C1 segment of cervical spinal cord (tissue), 14 donors: ENCODE measurements at places on chromosomes 1 and 21.

GRCh38 chr1:151809985-151810556 is 4.9 kb upstream of the LINGO4 start:
- DNase-seq, result no peak

DNA sequence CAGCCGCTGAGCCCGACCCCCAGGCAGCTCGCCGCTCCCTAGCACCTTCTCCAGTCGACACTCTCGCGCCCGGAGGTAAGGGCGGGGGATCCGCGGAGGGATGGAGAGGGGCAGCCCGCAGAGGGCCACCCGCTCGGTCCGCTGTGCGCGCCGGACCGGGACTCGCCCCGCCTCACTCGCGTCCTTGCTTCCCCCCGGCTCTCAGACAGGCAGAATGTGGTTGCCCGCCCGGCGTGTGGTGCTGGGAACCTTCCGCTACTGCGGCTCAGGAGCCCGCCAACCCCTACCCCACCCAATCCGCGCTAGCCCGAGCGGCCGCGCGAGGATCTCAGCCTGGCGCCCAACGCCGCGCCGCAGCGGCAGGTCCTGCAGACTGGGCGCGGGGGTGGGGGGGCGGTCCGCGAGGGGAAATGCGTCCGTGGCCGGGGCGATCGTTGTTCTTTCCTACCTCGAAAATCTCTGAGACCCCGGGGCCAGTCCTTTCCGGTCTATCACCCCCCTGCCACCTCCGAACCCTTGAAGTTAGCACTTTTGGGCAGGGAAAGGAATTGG is 404 bp downstream of the LRRC8C start:
- DNase-seq, result peak; percentile 65

DNA sequence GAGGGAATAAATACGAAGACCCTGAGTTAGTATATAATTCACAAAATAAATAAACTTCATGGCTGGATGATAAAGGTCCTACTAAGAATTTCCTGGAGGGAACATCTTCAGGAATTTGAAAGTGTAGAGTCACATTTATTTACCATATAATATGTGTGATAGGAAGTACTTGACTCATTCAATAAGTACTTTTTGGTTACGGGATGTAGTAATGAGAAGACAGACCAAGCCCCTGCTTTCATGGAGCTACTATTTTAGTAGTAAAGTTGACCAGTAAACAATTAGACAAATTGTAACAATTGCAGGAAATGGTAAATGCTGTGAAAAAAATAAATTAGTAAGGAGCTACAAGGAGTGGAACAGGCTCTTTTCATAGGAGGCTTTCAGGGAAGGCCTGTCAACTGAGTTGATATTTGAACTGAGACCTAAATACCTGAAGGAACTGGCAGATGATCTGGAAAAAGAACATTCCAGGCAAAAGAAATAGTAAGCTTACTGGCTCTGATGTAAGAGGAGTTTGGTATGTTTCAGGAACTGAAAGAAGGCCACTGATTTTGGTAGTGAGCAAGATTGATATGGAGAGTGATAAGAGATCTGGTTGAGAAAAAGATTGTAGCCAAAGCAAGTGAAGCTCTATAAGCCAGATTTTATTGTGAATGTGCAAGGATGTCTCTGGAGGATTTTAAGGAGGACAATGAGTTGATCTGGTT is 36.2 kb downstream of the CAMSAP2 start:
- no peak for DNase-seq

DNA sequence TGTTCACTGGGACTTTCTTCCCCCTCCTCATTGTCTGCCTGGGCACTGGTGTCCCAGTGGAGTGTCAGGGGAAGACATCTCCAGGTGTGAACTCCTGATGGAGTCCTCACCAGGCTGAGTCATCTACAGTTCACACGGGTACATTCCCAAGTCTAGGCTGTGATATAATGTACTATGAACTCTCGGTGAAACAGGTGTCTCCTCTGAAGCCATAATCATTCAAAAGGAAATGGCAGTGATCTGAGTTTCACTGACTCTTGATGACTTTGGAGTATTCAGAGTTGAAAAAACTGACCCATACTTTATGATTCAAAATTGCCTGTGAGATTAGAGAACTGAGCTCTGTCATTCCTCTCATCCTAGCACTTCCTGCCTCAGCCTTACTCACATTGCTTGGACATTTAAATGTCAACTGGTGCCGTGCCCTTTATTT is 9.1 kb downstream of the LAMC2 start:
- DNase-seq, result no peak

DNA sequence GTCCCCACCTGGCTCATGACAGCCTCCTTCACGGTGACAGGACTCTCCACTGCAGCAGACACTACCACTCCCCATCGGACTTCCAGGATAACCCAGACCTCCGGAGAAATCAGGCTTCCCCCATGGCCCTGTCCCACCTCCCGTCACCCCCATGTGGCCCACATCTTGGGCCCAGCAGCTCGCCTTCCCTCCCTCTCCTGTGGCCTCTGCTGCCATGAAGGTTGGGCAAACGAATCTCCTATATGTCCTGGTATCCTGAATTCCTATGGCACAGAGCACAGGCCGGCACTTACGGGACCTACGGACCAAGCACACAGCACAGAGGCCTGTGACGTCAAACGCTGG is 82.0 kb downstream of the NPHP4 start:
- no peak for DNase-seq

- DNase-seq, result no peak
These were observed 19.2 kb upstream of the TAS1R2 start for GRCh38 chr1:18878538-18879214.

GRCh38 chr1:218377143-218377660 is 32.1 kb downstream of the TGFB2 start:
- DNase-seq, result no peak

DNA sequence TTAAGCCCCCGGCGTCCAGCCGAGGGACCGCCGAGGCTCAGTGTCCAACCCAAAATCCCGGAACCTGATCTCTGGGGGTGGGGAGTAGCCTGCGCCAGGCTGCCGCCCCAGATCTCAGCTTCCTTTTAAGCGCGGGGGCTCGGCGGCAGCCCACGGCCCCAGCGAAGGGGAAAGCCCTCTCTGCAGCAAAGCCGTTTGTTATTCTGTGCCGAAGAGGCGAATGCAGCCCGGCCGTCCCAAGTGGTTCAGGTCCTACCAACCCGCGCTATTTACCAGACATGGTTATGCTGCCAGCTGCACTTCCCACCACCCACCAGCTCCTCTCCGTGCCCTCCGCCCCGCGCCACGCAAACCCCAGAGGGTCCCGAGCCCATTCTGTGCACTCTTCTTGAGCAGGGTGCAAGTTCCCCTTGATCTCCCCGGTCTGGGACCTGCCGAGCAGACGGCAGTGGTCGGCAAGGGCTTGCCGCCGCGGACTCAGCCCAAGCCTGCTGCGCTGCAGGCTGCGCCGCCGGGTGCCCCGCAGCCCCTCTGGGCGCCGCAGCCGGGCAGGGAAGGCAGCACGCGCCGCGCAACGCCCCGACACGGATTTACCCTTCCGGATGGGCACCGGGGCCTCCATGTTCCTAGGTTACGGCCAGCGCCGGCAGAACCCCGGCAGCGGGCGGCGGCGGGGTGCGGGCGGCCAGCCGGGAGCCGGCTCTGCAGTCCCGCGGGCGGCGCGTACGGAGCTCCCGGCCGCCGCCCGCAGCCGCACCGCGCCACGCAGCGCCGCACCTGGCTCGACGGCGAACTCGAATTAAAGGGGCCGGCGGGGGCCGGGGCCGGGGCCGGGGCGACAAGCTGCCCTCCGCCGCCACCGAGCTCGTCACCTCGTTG is 738 bp upstream of the KCNA2 start:
- no peak for DNase-seq

- no peak for DNase-seq
These were observed 1.2 kb downstream of the TAL1 start for GRCh38 chr1:47230692-47231300.

DNA sequence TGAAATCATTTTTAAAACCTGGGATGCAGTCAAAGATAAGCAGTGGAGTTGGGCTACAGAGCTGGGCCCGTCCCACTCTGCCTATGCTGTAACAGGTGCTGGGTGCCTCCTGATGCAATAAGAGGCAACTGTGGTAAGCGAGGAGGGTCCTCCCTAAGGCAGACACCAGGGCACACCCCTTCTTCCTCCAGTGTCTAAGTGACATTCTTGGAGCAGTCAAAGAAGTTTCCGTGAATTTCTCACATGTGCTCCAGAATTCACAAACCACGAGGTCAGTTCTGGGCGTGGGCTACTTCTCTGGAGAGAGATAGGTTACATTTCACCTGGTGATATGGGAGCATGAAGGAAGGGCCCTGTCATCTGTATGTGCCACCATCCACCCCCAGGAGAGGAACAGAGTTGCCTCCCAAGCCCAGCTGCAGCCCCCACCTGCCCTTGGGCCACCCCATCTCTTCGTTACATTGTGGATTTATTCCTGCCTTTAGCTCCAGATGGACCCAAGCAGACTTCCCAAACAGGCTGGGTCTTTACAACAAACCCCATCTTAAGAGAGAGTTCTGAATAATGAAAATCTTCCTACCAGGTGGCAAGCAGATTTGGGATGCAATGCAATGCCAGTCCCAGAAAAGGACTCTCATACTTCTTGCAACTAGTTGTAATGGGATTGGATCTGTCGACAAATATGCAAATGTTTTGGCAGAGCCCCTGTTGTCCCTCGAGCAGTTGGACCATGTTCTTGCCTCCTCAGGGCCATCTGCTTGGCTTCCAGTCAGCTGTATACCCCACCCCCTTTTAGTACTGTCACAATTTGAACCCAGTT is 82.5 kb upstream of the CNTN2 start:
- DNase-seq, result no peak

- no peak for DNase-seq
These were observed 7.9 kb upstream of the TRAF5 start for GRCh38 chr1:211318576-211319280.

DNA sequence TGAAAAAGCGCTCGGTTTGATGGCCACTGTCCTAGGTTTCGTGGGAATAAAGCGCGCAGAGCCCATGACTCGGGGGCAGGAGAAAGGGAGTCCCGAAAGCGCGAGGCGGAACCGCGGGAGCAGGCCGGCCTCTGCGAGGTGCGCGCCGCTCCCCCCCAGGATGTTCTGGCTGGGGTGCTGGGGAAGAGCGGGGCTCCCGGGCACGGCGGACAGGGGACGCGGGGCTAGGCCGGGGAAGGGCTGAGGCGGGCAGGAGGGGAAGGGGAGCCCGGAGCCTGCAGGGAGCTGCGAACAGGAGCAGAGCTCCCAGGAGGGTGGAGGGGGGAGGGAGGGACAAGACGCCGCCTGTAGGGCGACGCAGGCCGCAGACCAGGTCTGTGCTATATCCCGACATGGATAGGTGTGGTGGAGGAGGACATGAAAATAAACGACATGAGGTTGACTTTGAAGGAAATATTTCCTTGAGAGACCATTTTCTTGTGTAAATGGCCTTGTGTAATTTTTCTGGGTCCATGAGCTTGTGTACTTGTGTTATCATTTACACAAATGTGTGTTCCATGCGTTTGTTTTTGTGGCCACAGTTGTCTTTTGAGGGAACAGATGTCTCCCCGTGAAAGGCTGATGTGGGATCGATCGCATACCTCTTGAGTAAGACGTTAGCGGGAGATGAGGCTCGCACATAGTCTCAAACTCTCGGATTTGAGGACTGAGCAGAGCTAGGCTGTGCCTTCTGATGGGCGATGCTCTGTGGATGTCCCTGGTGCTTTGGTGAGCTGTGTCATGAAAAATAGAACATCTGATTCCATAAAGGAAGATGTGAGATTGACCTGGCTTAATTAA is 1.3 kb downstream of the PCNT start:
- no peak for DNase-seq

DNA sequence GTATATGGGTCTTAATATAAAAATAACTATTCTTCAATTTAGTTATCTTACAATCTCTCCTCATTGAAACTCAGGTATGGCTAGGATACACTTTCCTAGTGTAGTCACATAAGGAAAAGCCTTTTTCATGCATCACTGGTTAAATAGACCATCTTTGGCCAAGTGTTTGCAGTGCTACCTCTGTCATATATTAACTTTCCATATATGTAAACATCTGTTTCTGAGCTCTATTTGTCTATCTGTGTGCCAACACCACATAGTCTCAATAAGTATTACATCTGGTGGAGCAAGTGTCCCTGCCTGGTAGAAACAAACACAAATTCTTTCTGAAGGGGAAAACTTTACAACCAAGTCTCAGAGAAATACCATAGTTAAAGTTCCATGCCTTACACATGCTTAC is 134.6 kb downstream of the TSEN15 start:
- DNase-seq, result no peak

DNA sequence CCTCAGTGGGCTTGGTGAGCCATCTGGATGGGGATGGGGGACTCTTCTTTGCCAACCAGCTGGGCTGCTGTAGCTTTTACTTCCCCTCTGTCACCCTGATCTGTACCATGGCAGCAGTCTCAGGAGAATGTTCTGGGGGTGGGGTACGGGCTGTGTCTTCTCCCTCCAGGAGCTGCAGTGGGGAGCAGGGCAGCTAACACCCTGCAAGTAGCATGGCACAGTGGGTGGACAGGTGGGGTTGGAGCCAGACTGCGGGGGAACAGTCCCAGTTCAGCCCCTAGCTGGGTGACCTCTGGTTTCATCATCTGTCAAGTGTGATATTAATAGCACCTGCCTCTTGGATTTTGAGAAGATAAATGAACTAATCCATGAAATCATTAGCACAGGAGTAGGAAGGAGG is 3.1 kb downstream of the NFASC start:
- DNase-seq, result no peak

DNA sequence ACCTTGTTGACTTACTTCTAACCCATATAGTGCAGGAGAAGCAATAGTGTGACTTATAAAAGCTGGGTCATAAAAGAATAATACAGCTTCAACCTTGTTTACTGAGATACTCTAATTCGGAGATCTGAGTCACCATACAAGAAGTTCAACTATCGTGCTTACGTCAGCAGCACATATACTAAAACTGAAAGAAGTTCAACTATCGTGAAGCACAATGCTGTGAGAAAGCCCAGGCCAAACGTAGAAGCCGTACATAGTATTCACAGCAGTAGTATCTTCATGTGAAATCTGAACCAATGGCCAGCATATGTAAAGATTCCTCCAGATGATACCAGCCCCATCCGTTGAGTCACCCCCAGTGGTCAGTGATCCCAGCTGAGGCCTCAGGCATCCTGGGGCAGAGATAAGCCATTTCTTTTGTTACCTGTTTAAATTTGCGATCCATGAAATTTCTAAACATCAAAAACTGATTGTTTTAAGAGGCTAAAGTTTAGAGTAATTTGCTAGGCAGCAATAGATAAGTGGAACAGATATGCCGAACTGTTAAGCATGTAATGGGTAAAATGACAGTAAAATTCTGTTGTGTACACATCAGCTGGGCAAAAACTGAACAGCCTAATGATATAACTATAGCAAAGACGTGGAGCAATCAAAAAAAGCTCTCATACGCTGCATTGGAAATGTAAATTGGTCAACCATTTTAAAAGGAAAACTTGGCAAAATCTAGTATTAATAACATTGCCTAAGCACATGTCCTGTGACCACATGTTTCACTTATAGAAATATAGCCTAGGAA is 53.9 kb upstream of the SAMD13 start:
- DNase-seq, result no peak

DNA sequence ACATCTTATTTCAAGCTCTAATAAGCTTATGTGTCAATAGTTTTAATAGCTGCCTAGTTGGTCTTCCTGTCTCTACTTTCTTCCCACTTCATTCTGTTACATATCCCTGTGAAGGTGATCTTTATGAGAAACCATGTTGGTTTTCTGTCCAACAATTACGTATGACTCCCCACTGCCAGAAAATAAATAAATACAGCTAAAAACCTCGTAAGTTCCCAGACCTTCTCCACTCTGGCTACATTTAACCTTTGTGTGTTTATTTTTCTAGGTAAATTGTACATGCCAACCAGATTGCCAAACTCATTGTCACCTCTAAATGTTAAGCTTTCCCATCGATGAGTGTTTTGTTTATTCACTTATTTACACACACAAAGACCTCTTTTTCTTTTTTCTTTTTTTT is 147.2 kb downstream of the CRB1 start:
- no peak for DNase-seq

- DNase-seq, result no peak
These were observed 391.0 kb downstream of the USH2A start for GRCh38 chr1:216032284-216032683.
